ENCODE measurements at places on chromosomes 3 and 15.
A peak's percentile ranks its signal among the peaks of the same experiment; 100 is the strongest.

GRCh38 chr15:101600035-101600434 lies 52.1 kb downstream of the TM2D3 start:
- no peak for DNase-seq

DNA sequence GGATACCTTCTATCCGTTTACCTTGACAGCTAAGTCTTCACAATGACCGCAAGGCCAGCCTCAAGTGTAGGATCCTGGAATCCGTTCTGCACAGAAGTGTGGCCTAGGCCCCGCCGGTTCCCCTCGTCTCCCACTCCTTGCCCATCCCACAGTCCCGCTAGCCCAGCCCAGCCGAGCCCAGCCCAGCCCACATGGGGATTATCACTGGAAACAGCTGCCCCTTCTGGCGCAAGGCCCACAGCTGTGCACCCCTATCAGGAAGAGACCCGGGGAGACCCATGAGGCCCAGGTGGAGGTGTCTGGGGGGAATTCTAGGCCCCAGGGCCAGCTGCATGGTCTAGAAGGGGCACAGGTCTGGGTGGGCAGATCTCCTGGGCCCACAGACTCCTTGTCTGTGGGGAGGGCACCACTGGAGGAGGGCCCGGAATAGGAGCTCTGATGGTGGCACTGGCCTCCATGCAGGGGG lies 27.9 kb upstream of the KLF13 start:
- no peak for DNase-seq

DNA sequence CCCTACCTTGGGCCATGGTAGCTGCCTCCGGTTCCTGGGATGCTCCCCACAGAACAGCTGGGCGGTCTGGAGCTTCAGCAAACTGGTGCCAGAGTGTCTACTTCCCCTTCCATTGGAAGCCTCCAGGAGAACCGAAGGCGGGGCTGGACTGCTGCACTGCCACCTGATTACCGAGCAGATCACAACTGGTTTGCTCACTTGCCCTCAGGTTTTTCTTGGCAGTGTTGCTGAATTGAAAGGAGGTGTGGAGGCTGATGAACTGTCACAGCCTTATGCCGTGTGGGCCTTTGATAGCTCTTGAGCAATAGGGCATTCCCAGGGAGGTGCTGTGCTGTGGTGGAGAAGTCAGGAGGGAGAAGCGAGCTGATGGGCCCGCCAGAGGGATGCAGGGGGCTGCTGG lies at the start of gene TGM5:
Gene TGM5 (minus strand): TSS at position 95 of the 400 bp plus-strand sequence. CDS start 79 bp downstream, at position 16.
- no peak for DNase-seq

DNA sequence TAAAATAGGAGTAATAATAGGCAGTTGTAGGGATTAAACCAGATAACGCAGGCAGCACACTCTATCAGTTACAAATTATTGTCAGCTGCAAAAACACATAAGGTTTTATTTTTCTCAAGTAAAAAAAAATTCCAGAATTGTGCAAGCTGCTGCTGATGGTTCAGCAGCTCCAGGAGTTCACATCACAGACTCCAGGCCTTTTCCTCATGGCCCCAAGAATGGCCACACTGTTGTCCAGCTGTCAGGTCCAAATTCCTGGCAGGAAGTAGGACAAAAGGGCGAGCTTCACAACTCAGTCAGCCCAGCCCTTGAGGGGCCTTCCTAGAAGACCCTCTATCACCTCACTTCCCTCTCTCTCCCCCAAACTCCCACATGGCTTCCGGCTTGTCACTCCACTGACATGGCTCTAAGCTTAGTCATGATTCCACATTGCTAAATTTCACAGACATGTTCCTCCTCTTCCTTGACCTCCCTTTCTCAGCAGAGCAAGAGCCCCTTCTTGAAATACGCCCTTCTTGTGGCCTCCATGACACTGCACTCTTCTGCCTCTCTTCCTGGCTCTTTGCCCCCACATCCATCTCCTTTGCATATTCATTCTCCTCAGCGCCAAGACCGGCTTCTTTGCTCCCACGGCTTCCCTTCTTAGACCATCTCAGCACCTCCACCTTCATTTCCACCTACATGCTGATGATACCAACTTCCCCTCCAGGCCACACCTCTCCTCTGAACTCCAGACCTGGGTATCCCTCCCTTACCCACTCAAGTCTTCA lies 27.4 kb upstream of the FAM174B start:
- no peak for DNase-seq

- DNase-seq, result no peak
Measured at GRCh38 chr3:174101244-174101643, 703.7 kb downstream of the NLGN1 start.

DNA sequence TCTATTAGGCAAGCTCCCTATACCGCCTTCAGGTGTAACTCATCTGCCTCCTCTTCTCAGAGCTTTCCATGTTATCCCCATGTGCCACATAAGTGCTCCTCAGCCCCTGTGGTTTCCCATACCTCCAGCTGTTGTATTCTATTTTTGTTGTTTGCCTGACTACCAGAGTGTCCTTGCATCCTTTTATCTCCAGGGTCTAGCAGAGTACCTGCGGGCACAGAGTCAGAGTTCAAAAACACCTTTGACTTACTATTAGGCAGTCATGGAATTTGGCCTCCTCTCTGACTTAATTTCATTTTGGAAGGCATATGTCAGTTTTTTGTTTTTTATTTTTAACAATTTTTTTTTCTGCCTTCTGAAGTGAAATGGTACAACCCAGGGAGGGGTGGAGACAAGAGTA lies 7.1 kb downstream of the GPR87 start:
- DNase-seq, result no peak

GRCh38 chr3:34260271-34261000 lies 462.0 kb downstream of the PDCD6IP start:
- peak; percentile 20 for DNase-seq

GRCh38 chr3:142963234-142963515 lies 299 bp downstream of the PAQR9 start:
- DNase-seq, result no peak

Measured in non-pigmented ciliary epithelial cell (primary cell).